ENCODE measurements at places on chromosomes 11 and 22. TPM values are rescaled to one million over a fixed set of nuclear protein-coding genes. Genes with fewer than 3 reads are reported as not detected.

MMP13 gene
- not detected for total RNA-seq

MAP6 gene
- total RNA-seq = 4.3 TPM

LYVE1 gene
- total RNA-seq = not detected

ROBO4 gene
- total RNA-seq = not detected

F2 gene
- total RNA-seq = 12.1 TPM

CD3D gene
- not detected for total RNA-seq

KRTAP5-10 gene
- total RNA-seq = not detected

MB gene
- 0.36 TPM for total RNA-seq

C22orf23 gene
- total RNA-seq = 0.70 TPM

SLC7A4 gene
- 3.3 TPM for total RNA-seq

SLC25A45 gene
- 1.9 TPM for total RNA-seq

SCGB2A2 gene
- not detected for total RNA-seq

ZBTB16 gene
- total RNA-seq = 11.9 TPM

SAA4 gene
- total RNA-seq = not detected

OR4D10 gene
- not detected for total RNA-seq

FIBIN gene
- total RNA-seq = 0.43 TPM

DERL3 gene
- total RNA-seq = 2.6 TPM

TEX12 gene
- not detected for total RNA-seq

CCDC81 gene
- total RNA-seq = 0.79 TPM

DENND6B gene
- 25.6 TPM for total RNA-seq

SELENOM gene
- total RNA-seq = 22.4 TPM

ROBO3 gene
- 5.5 TPM for total RNA-seq

MPEG1 gene
- total RNA-seq = not detected

MS4A4E gene
- 0.33 TPM for total RNA-seq

RTN4R gene
- total RNA-seq = 9.0 TPM

RAB3IL1 gene
- total RNA-seq = 2.1 TPM

OR51A7 gene
- total RNA-seq = not detected

KCTD14 gene
- total RNA-seq = 1.2 TPM

NXF1 gene
- total RNA-seq = 111 TPM

CARD10 gene
- total RNA-seq = 9.9 TPM

RAC2 gene
- 0.24 TPM for total RNA-seq

CBLIF gene
- 11.2 TPM for total RNA-seq
